ENCODE measurements at places on chromosomes 11 and 22. TPM values are rescaled to one million over a fixed set of nuclear protein-coding genes. Genes with fewer than 3 reads are reported as not detected.

- DNase-seq: peak; percentile 40
Observed at GRCh38 chr11:64990222-64990923, 6.4 kb downstream of the BATF2 start.

DNA sequence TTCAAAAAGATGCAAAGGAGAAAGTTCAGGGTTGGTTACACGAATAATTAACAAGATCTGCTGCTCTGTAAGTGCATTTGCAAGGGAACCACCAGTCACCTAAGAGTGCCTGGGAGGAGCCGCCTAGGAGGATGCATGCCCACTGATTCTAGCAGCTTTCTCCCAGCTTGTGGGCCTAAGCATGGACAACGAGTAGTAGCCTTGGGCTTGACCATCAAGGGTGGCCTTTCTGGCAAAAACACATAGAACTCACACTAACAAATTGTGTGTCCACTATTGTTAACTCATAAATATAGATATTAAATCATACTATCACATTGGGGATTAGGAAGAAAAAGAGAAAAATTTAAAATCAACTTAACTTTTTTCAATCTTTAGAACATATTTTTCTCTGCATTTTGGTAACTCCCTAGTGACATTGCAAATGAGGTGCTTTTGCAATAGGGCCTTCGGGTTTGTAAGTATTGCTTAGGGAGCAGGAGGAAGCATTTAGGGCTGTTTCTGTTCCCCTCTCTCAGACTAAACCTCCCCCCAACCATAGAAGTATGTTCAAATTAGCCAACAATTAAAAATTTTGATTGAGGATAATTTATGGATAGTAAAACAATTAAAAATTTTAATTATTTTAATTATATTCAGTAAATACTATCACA lies 57.3 kb upstream of the CEP295 start:
- DNase-seq: no peak

- DNase-seq: no peak
Observed at GRCh38 chr22:42716649-42717127, 4.0 kb downstream of the A4GALT start.

The RAB38 gene
- 0.64 TPM for total RNA-seq

The SLC25A1 gene
- total RNA-seq: 148 TPM

DNA sequence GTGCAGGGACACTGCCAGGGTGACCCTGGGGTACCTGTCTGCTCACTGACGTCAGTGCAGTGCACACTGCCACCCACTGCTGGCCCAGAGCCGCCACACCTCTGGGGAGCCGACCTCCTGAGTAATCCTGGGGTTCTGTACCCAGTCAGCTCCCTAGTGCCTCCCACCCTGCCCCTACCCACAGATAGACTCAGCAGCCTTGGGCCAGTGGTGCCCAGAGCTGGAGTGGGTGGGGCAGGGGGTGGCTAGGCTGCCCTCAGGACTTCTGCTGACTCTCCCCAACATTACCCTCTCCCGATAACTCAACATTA lies 5.8 kb downstream of the NRXN2 start:
- no peak for DNase-seq

DNA sequence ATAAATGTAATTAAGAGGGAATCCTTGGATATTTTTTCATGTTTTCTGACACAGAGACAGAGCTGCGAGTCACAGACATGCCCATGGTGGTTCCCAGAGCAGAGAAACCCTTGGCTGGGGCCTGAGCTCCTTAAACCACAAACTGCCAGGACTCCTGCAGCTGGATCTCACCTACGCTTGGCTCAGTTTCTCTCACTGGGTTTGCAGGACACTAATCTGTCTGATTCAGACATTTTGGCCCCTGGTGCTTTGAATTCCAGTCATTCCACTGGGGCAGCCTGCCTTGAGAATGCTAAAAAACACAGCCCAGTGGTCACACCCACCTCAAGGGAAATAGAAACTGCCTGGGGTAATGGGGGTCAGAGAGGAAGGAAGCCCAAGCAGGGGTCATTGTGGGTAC lies 122.6 kb downstream of the CCDC81 start:
- no peak for DNase-seq

The RPS13 gene
- total RNA-seq: 735 TPM

The SYCE3 gene
- total RNA-seq: not detected

- DNase-seq: no peak
Observed at GRCh38 chr11:115257678-115258077, 246.5 kb downstream of the CADM1 start.

The ART5 gene
- total RNA-seq: not detected

- peak; percentile 42 for DNase-seq
Observed at GRCh38 chr11:28666632-28667031, 558.4 kb downstream of the METTL15 start.

- peak; percentile 73 for DNase-seq
Observed at GRCh38 chr11:43987384-43988039, 45.1 kb downstream of the C11orf96 start.

DNA sequence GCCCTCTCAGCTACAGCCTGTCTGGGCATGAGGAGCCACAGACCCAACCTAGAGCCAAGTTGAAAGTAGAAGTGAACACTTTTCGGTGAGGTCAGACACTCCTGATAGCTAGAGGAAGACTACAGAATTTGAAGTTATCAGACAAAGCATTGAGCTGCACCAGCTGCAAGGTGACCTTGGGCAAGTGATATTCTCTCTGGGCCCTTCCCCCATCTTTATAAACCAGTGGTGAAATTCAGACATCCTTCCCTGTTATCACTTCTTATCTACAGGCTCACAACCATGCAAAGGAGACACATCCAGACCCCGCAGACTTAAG lies 8.0 kb upstream of the PMM1 start:
- DNase-seq: no peak

DNA sequence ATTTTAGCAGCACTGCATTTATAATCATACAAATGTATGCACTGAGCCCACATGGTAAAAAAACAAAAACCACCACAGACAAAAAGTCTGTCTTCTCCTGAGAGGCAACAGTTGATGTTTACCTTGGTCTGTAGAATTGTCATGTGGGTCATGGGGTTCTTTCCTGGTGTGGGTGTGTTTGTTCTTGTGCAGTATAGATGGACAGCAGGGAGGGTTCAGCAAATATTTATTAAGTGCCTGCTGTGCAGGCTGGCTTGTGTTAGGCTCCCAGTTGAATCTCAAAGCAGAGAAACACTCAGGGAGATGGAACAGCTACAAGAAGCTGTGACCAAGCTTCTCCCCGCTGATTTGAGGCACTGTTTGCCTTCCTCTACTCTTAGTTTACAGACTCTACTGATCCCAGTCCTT lies 82.2 kb downstream of the PISD start:
- DNase-seq: no peak

The ZP1 gene
- not detected for total RNA-seq

GRCh38 chr11:11230802-11231562 lies 122.1 kb downstream of the CSNK2A3 start:
- no peak for DNase-seq

DNA sequence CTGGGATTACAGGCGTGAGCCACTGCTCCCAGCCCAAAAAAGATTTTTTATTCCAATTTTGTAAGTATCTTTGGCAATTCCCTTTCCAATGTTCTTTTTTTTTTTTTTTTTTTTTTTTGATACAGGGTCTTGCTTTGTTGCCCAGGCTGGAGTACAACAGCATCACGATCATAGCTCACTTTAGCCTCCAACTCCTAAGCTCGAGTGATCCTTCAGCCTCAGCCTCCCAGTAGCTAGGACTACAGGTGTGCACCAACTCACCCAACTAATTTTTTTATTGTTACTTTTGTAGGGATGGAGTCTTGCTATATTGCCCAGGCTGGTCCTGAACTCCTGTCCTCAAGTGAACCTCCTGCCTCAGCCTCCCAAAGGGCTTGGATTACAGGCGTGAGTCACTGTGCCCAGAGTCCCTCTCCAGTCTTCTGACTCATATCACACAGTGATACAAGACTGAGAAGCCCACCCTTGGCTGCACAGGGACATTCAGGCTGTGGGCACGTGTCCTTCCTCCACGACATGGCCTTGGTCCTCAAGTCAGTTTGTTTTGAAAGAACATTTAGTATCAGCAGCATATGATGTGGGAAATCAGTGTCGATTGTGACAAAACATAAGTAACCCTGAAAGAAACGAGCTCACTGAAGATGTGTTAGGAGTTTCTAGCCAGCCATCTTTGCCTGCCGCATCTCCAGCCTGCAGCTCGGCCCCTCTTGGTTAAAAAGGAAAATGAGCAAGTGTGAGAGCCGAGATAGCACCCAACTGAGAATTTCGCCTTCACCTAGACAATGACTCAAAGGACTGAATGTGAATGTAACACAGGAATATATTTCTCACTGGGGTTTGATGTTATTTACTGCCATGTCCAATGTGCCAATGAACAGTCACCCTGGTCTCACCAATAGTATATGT lies 175.5 kb downstream of the MN1 start:
- DNase-seq: no peak

The OR2AG1 gene
- not detected for total RNA-seq

The FXYD6 gene
- not detected for total RNA-seq

GRCh38 chr11:121661880-121662486 lies 209.2 kb upstream of the SORL1-AS1 start:
- DNase-seq: peak; percentile 91

GRCh38 chr11:85896876-85897275 lies 41.7 kb downstream of the CCDC83 start:
- DNase-seq: no peak

DNA sequence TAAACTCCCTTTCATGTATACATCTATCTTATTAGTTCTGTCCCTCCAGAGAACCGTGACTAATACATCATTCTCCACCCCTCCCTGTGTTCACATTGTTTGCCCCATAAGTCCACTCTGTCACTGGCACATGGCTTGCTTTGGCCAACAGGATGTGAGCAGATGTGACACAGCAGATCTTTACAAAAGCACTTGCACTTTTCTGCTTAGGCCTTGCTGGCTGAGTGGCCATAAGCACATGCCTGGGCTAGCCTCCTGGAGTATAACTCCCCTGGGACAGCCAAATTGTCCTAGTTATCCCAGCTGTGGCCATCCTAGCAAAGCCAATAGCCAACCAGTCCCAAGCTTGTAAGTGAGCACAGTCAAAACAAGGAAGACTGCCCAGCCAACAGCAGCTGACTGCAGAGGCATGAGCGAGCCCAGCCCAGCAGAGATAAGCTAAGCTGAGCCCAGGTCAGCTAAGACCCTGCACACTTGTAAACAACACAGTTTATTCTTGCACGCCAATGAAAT lies 9.7 kb upstream of the RCN1 start:
- peak; percentile 66 for DNase-seq

- no peak for DNase-seq
Observed at GRCh38 chr22:47116426-47117341, 354.2 kb downstream of the TBC1D22A start.

All from fibroblast of villous mesenchyme (primary cell).